ENCODE measurements at places on chromosomes 12 and 14.

DNA sequence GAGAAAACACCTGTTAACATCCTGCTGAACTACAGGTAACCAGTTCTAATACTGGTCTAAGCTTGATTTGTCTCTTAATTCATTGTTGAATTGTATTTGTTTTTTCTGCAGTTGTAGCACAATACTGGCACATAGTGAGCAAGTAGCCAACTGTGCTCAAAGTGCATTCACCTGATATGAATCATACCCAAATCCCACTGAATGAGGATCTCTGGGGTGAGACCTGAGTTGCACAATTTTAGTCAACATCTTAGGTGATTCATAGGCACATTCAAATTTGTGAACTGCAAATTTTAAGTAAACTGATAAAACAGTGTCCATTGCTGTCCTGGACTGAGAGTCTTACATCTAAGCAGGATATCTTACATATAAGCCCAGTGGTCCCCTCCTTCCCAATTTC is 12.8 kb downstream of the KCNC2 start:
- DNase-seq = no peak

DNA sequence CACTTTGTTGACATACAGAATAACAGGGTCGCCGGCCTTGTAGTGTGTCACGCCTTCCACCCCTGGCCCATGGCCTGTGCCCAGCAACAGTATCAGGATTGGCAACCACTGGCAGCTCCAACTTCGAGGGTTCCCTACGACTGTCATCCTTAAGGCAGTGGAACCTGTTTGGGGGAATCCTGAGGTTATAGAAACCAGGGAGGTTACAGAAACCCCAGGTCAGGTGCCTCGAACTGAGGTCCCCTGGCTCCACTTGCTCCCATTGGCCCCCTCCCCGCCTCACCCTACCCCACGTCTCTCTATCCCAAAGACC is 412 bp downstream of the TM9SF1 start:
- DNase-seq = no peak

DNA sequence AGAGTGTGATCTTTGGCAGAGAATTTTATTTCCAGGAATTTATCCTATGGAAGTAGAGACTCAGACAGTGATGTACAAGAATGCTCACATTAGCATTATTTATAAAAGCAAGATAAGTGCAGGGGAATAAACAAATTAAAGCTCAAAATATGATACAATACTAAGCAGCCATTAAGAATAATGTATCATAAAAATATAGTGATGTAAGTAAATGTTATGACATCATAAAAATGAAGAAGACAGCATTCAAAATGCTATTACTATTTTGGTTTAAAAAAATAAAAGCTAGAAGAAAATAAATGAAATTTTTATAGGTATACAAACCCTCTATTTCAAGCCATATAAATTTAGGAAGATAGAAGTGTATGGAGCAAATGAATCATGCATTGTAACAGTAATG is 17.1 kb downstream of the PLCZ1 start:
- no peak for DNase-seq

DNA sequence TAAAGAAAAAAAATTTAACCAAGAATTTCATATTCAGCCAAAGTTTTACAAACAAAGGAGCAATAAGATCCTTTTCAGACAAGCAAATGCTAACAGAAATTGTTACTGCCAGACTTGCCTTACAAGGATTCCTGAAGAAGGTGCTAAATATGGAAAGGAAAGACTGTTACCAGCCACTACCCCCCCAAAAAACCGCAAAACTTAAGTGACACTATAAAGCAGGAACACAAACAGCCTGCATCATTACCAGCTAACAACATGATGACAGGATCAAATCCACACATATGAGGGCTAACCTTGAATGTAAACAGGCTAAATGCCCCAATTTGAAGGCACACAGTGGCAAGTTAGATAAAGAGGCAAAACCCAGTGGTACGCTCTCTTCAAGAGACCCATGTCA is 55.7 kb downstream of the APOBEC1 start:
- DNase-seq = no peak

DNA sequence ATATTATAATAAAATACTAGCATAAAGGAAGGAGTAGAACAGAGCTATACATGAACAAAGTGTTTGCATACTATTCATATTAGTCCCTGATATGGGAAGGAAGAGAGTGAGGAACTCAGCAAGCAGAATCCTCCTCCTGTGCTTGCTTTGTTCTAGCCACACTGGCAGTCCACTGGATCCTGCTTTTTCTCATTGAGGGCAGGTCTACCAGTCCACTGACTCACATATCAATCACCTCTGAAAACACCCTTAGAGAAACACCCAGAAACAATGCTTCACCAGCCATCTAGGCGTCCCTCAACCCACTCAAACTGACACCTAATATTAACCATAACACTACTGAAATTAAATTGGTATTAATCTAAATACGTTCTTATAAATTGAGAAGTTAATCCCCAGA is 1861.7 kb upstream of the SEL1L start:
- DNase-seq = no peak

GRCh38 chr14:96956464-96957239 is 159.5 kb downstream of the VRK1 start:
- no peak for DNase-seq

DNA sequence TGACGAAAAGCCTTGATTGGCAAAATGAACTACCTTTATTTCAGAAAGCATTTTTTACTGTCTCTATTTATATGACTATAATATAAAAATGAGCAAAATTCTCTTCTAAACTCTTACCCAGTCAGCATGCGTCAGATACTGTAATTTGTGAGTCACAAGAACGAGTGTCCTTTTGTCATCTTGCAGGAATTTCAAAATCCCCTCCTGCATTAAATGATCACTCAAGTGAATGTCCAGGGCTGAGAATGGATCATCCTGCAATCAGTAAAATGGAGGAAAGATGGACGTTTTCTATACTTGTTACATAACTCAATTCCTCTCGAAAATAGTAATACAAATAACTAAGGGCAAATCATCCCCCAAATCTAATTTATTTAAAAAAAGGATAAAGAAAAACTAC is 77.7 kb upstream of the KCNJ8 start:
- no peak for DNase-seq

DNA sequence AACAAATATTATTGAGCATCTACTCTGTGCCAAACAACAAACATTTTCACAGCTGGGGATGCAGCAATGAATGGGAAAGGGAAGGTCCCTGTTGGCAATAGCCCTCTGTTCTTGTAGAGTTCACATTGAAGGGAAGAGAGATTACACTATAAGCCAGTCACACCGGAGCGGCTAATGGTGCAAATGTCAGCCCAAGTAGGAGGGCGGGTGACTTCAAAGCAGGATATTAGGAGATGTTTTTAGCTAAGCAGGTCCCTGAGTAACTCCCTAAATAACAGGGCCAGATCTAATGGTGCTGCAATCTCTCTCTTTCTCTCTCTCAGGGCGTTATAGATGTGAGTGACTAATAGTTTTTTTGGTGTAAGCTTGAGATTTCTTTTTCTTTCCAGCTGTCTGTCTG is 30.7 kb downstream of the FLVCR2 start:
- no peak for DNase-seq

DNA sequence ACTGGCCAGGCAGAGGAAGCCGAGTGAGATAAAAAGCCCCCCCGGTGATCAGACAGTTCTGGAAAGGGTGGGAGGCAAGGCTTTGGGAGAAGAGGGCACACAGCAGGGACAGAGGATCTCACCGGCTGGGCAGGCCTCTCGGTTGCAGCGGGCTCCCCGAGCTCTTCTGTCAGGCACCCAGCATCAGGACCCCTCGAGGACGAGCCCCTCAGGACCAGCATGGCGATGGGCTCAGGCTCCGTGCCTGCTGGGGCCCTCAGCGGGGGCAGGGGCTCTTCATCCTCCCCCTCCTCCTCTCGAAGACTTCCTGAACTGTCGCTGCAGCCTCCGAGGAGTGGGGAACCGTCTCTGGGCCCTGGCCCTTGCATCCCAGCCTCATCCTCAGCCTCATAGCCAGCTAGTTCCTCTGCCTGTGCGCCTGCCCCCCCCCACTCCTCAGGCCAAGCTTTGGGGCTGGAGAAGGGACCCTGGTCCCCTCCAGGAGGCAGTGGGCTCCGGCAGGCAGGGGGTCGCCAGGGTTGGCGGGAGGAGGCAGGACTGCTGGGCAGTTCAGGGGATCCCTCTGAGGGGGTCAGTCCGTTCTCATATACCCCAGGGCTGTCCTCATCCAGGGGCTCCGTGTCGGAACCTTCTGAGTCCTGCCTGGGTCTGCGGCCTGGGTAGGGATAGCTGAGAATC is 3.4 kb upstream of the AP1G2 start:
- no peak for DNase-seq

DNA sequence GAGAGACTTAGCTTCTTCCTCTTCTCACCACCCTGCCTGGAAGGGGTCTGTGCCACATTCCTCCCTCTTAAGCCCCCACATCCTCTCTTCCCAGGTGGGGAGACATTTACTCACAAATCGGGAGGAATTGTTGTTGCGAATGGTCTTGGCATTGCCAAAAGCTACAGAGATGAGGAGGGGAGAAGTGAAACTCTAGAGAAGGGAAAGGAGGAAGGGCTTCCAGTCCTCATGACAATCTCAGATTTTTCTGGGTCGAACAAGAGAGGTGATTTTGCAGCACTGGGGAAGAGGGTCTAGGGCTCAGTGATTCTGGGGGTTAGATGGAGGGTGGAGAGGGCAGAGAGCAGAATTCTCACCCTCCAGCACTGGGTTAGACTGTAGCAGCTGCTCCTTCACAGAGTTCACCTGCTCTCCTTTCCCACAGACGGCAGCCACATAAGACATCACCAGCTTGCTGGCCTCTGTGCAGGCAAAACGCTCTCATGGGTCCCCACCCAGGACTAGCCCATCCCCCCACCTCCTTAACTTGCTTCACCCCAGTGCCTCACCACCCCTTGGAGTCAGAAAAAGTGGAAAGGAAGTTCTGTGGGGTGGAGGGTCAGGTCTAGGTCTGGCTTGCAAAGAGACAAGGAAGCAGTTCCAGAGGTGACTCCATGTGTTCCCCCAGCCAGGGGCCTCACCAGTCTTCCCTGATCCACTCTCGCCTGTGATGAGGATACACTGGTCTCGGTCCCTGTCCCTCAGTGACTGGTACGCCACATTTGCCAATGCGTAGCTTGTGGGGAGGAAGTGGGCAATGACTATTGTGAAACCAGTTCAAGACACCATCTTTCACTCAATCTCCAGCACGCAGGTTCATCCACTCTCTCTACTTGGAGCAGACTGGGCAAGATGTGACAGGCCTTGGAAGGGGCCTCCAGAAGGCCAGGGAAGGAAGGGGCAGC is 2.7 kb downstream of the MYO1A start:
- DNase-seq = no peak

DNA sequence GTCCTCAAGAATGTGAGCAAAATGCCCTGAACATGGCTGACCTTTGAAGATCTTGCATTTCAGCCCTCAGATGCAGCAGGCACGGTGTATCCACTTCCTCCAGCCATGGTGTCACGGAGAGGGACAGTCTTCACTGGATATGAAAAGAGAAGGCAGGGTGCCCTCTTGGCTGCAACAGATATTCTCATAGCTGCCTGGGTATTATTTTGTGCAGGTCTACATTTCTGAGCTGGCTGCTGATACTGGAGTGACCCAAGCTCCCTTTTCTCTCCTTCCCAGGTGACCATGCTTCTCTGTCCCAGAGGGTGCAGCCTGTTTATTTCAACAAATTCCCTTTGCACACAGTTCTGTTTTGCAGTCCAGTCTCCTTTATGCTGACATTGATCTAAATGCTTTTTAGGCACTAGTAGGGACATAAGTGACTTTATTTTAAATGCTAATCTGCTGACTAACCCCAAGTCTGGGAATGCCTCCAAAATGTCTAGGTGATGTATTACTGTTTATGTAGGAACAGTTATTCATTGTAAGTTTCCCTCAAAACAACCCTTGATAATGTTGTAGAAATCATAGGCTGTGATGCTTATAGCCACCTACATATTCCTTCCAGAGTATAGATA is 17.4 kb upstream of the PYGL start:
- no peak for DNase-seq

GRCh38 chr14:103523575-103523954 is 935 bp upstream of the CKB start:
- DNase-seq = no peak

GRCh38 chr12:43308776-43309175 is 243.2 kb downstream of the ADAMTS20 start:
- no peak for DNase-seq

- DNase-seq = no peak
Observed at GRCh38 chr12:131087991-131088700, 134.4 kb downstream of the ADGRD1 start.

- DNase-seq = no peak
Observed at GRCh38 chr12:127070515-127071157, 1196.3 kb upstream of the TMEM132C start.

DNA sequence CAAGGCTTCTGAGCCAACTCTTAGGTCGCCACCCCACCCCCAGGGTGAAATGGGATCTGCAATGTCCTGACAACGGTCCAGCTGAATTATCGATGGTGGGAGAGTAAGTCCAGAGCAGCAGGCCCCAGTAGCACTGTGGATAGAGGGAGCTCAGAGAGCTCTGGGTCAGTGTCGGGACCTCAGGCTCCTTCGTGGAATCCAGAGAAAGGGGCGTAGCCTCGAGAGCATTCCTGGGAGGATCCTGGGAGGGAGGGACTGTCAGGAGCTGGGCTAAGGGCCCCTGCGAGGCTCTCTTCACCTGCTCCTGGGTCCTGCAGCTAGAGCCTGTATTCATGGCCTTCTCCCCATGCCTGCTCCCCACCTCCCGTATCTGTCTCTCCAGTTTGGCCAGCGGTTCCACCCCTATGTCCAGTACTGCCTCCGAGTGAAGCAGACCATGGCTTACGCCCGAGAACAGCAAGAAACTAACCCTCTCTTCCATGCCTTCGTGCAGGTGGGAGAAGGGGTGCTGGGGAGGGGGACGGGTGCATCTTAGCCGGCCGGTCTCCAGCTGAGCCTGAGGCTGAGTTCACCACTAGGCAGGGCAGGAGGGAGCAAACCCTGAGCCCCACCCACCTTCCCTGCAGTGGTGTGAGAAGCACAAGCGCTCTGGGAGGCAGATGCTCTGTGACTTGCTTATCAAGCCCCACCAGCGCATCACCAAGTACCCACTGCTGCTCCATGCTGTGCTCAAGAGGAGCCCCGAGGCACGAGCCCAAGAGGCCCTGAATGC is 6.6 kb downstream of the PLEKHG6 start:
- no peak for DNase-seq

GRCh38 chr12:15393037-15393436 is 70.7 kb downstream of the PTPRO start:
- DNase-seq = no peak

- DNase-seq = no peak
Observed at GRCh38 chr14:104105071-104105821, 19.7 kb downstream of the ASPG start.

DNA sequence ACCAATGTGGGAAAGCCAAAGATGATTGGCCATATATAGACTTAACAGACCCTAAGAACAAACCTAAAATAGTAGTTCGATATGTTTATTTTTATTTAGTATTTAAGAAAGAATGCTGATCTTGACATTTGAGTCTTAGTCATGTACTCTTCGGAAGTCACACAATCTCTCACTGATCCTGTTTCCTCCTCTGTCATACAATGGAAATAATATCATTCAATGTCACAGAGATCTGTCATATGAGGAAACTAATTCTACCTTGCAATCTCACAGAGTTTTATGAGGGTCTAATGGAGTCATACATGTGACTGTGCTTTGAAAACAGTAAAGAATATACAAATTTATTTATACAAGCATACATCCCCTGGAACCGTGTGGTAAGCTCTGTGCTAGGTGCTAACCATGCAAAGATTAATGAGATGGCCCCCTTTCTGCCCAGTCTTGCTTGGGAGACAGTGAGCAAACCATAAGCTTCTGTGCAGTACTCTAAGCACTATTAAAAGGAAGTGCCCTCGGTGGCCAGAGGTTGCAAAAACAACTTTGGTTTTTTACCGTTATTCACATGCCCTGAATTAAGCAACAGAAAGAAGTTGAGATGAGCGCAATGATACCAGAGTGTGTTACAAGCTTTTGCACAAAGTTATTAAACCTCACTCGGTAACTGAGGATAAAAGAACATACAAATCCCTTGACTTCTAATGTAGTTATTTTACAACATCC is 1.7 kb upstream of the LIN7A start:
- DNase-seq = no peak

Measured in activated naive CD4-positive, alpha-beta T cell (primary cell).